H54 (cell line): ENCODE measurements at places on chromosomes 16 and 17.

GRCh38 chr16:29683543-29684090 is 4.6 kb downstream of the QPRT start:
- DNase-seq, result no peak

DNA sequence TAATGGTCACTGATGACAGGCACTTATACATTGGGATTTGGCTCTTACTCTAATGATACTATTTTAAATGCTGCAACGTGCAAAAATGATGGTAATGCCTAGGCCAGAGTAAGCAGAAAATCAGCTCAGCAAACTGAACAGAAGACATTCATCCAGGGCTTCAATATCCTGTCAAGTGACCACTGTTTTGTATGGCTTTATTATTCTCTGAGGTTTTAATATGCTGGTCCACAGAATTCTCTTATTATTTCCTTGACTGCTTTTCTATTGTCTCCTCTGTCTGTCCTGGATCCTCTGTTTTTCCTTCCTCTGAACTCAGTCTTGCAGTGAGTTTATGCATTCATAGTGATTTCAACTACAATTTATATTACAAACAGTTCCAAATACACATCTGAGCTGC is 90.8 kb upstream of the PMFBP1 start:
- no peak for DNase-seq

DNA sequence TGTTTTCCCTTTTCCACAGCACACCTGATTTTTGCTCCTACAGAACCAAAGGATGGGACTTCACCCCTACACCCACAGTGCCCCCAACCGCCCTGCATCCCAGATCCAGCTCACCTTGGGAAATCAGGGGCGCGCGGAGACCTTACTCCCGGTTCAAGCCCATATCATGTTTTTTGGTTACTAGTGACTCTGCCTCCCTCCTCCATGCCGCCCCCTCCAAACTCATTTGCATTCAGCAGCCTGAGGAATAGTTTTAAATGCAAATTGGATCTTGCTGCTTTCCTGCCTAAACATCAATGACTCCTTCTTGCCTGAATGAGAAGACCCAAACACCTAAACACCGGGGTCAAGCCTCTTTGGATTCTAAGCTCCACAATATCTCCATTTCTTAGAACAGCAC is 331.8 kb downstream of the TMEM114 start:
- DNase-seq, result no peak

DNA sequence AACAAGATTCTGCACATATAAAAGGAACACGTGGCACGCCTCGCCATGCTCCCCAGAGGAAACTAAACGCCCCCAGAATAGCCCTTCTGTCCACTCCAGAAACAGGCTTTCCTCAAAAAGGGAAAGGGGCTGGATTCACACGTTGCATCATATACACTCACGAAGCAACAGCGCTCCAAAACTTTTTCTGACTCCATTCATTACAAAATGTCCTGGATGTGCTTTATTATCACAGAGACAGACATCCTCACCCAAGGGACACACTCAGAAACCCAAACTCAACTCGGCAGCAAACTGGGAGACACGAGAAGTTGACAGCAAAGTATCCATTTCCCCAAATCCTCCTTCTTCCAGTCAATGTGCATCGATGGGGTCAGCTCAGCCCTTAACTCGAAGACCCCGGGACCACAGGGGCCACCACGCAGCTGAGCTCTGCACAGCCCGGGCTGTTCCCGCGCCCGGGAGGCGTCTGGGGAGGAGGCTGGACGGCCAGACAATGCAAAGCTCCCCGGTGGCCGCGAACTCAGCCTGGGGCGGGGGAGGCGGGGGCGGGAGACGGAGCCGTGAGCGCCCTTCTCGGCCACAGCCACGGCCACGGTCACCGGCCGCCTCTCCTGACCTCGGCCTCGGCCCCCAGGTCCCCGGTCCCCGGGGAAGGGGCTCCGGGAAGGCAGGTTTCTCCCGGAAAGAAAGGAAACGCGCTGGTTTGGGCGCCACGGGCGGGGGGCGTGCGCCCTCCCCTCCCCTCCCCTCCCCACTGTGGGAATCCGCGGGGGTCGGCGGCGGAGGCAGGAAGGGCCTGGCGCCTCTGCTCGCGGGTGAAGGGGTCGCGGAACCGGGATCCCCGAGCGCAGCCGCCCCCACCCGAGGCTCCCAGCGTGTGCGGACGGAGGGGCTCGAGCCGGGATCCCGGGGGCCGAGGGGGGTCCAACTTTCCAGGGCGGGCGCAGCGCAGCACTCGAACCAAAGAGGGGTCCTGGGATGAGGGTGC is 1.2 kb downstream of the NXN start:
- no peak for DNase-seq

- DNase-seq, result no peak
Observed at GRCh38 chr16:3548445-3548844, 28.8 kb downstream of the NLRC3 start.

DNA sequence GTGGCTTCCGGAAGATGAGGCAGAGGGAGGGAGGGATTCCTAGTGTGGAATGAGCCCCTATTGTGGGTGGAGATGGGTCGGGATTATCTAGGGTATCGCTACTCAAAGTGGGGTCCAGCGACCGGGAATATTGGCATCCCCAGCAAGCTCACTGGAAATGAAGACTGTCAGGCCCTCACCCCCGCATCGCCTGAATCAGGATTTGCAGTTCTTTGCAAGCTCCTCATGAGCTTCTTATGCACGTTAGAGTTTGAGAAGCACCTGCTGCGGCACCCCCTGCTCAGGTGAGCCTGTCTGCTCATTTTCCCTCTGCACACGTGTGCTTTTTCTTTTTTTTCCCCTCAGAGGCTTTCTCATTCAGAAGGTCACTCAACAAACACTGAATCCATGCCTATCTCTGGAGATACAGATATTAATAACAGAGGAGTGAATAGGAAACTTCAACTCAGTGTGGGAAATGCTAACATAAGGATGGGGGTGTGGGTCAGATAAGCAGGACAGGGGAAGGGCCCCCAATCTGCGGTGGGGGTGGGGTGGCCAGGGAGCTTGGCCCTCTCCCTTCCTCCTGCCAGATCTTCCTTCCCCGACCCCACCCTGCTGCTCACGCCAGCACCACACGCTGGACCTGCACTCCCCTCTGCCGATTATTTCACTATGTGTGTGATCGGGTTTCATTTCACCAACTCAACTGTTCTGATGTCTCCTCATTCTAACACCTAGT is 67.7 kb upstream of the NFAT5 start:
- no peak for DNase-seq

DNA sequence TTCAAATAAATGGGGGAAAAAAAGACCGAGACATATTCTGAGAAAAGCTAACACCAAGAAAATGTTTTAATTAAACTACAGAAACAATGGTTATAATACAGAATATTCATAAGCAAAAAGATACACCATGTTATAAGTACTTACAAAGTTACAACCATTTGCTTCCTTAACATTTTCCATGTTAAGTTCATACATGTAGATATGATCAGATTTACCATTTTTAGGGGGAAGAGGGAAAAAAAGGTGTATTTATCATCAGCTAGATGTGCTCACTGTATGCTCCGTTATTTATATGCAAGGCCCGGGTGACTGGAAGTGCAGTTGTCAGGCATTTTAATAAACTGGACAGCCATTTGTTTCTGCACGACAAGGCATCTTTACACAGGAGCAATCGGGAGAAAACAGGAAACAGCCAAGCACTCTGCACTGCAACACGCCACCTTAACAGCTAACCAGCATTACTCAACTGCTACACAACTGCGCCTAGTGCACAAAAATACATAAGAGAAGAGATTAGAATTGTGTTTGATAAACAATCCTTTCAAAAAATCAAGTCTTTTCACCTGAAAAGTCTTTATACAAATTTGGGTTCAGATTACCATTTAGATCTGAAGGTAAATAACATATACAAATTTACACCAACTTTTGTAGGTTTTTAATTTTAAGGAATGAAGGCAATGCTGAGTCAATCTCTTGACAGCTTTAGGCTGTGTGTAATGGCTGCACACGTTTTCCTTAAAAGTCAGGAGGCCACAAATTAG is 2.9 kb downstream of the SRSF2 start:
- no peak for DNase-seq

GRCh38 chr17:75661531-75661930 is 5.4 kb downstream of the RECQL5 start:
- DNase-seq, result no peak

GRCh38 chr17:16300554-16300953 is 52.7 kb downstream of the CENPV start:
- no peak for DNase-seq

- DNase-seq, result peak; percentile 95
Observed at GRCh38 chr16:30697264-30698138, 1.5 kb upstream of the SRCAP start.

- peak; percentile 55 for DNase-seq
Observed at GRCh38 chr17:43713494-43714162, 45.0 kb downstream of the SOST start.

- peak; percentile 35 for DNase-seq
Observed at GRCh38 chr17:59287452-59287851, 44.0 kb upstream of the YPEL2 start.

GRCh38 chr17:42830971-42831370 is 2.2 kb upstream of the PSME3 start:
- no peak for DNase-seq

- no peak for DNase-seq
Observed at GRCh38 chr16:89572073-89572484, 3.5 kb upstream of the CPNE7 start.

- DNase-seq, result peak; percentile 96
Observed at GRCh38 chr16:2520097-2520783, at the start of gene AMDHD2. Gene AMDHD2, plus strand, starts transcription at chr16:2520371. Its CDS starts 88 bp downstream, at chr16:2520459.

DNA sequence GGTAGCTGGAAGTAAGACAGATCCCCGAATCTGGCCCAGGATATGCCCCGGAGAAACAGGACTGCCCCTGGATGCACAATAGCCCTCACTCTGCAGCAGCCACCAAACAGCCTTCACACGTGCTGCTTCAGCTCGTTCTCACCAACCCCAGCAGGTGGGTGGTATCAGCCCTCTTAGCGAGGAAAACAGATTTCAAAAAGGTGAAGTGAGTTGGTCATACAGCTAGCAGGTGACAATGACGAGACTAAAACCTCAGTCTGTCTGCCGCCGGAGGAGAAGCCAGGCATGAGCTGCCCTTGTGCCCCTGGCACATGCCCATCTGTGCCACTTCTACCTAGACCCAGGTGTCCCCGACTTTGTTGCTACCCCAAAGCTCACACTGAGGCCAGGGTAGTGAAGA is 92.4 kb downstream of the YPEL2 start:
- DNase-seq, result no peak

DNA sequence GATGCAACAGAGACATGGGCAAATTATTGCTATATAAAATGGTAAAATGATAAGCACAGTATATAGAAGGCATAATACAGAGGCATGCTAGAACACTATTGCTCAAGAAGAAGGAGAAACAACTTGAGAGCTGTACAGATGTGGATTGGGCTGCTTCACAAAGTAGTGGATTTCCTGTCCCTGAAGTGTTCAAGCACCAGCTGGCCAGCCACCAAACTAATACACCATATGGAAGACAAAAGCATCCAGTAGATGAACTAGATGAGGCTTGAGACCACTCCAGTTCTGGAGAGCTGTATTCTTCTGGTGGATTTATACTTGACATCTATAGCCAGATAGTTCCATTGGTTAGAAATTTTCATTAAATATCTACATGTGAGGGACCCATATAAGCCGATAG is 134.1 kb upstream of the GNAO1 start:
- DNase-seq, result no peak

DNA sequence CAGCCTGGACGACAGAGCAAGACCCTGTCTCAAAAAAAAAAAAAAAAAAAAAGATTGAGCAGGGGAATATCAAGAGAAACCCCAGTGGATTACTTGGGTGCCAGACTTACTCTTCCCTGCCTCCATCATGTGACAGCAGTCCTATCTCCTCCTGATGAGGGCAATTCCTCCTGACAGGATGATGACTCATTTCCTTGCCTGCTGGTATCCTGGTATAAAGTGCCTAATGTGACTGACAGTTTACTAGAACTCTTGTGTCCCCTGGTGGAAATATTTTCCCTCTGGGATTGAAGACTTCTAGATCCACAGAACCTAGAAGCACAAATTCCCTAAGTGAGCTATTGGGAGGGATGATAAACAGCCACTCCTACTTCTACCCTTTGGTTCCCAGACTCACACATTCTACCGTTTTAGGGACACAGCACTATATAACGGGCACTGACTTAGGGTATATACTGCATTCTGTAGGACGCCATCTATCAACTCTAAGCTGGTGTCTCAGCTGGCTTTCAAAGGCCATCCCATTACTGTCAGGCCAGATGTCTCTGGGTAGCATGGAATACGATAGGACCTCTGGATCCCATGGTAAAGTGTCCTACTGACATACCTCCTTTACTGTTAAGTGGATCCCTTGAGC is 114.6 kb upstream of the MED13 start:
- peak; percentile 73 for DNase-seq

DNA sequence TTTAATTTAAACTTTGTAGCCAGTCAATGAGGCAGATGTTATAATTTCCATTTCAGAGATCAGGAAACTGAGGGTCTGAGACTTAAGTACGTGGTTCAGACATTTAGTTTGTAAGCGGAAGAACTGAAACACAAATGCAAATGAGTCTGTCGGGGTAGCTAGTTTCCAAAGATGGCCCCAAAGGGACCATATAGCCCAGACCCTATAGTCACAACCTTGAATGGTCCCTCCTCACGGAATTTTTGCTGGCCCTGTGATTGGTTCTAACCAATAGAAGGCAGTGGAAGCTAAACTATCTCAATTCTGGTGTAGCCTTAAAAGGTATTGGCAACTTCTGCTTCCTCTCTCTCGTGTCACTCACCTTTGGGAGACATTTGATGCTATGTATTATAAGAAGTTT is 7.5 kb upstream of the BCO1 start:
- no peak for DNase-seq

GRCh38 chr17:1552932-1553331 is 9.7 kb downstream of the PITPNA start:
- no peak for DNase-seq

- DNase-seq, result no peak
Observed at GRCh38 chr17:61594294-61594825, 3.3 kb upstream of the NACA2 start.

DNA sequence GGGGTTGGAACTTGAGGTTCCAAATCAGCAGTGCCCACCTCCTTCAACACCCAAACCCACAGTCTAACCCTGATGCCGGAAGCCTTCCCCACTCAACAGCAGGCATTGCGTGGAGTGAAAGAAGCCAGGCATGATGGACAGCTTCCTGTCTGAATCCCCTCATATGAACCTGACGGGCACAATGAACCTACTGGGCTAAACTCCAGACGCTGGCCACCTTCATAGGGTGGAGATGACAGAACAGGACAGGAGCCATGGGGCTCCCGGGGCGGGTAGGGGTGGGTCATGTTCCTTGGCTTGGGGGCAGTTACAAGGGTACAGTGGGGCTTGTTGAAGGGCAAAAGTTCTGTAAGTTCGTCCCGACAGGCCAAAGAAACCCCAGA is 460 bp upstream of the HSBP1 start:
- no peak for DNase-seq

GRCh38 chr17:82121660-82122629 is 23.9 kb upstream of the FASN start:
- no peak for DNase-seq

DNA sequence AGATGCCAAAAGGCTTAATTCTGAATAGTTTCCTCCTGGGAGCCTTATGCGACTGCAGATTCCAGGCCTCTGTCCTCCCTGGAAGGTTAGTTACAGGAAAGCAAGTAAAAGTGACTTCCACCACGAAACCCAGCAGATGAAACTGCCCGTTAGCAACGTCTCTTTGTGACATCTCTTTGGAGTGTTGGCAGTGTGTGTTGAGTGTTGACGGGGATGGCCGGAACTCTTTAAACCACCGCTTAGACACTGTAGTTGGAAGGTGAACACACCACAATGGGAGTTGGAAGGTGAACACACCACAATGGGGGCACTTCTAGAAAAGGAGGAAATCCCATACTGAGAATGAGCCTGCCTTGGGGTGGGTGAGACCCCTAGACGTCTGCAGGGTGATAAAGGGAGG is 858 bp downstream of the SKAP1 start:
- no peak for DNase-seq

- DNase-seq, result no peak
Observed at GRCh38 chr16:87264634-87265033, 52.6 kb downstream of the C16orf95 start.
